ENCODE measurements at places on chromosomes 6 and 20.
A peak's percentile ranks its signal among the peaks of the same experiment; 100 is the strongest.

DNA sequence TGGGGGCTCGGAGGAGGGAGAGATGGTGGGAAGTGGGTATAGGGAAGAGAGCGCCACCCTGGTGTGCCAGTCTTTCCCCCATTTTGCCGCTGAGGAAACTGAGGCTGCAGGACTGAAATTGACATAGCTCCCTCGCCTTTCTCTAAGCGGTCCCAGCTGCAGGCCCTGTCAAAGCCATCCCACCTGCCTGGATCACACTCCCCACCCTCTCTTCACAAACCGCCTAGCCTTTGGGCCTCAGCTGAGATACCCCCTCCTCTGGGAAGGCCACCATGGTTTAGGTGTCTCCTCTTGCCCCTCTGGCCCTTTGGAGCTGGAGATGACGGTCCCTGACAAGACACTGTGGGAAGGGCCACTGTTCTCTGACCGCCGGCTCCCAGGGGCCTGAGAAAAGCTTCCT, 16.9 kb downstream of the SRC start:
- DNase-seq: no peak

DNA sequence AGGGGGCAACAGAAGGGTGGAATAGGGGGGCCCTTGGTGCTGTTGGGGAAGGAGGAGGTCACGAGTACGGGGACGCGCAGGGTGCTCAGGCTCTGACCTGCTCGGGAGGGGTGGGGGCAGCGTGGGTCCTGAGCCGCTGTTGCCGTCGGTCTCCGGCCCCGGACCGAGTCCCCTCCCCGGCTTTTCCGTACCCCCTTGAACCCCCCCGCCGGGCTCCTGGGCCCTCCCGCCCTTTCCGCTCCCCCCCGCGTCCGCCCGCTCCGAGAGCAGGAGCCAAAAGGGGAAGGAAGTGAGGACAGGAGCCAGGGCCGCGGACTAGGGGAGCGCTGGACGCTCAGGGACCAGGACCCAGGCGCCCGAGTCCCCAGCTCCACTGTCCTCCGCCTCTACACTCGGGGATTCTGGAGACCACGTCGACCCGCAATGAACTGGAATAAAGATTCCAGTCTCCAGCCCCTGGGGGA, at the start of gene RGL2:
Gene RGL2, minus strand, starts transcription at position 170 of the 464 bp plus-strand sequence. CDS start 332 bp downstream, outside the sequence.
- peak; percentile 84 for DNase-seq

GRCh38 chr6:130796313-130796905, 30.8 kb upstream of the SMLR1 start:
- no peak for DNase-seq

- no peak for DNase-seq
Observed at GRCh38 chr20:40902661-40903060, 126.0 kb upstream of the TOP1 start.

Data from uterus (tissue), 4 donors.